ENCODE measurements at places on chromosomes 2 and 18.
A peak's percentile ranks its signal among the peaks of the same experiment; 100 is the strongest.

DNA sequence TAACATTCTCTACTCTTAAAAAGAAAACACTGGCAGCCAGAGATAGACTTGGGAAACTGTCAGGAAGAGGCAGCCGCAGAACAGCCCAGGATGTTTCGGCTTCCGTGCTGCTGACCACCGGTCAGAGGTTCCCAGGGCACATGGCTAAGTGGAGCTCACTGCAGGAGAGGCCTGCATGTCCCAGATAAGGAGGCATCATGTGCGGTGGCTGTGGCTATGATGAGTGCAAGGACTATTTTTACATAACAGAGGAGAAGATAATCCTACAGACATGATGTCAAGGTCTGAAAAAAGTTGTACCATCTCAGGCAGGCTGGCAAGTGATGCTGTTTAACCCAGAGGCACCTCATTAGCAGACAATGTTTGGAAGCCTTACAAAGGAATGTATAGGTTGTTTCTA lies 252.3 kb downstream of the CYRIA start:
- no peak for DNase-seq

GRCh38 chr2:82055846-82056245 lies 1751.3 kb upstream of the LRRTM1 start:
- DNase-seq: no peak

- no peak for DNase-seq
These were observed 49.1 kb downstream of the KDM3A start for GRCh38 chr2:86490245-86490644.

DNA sequence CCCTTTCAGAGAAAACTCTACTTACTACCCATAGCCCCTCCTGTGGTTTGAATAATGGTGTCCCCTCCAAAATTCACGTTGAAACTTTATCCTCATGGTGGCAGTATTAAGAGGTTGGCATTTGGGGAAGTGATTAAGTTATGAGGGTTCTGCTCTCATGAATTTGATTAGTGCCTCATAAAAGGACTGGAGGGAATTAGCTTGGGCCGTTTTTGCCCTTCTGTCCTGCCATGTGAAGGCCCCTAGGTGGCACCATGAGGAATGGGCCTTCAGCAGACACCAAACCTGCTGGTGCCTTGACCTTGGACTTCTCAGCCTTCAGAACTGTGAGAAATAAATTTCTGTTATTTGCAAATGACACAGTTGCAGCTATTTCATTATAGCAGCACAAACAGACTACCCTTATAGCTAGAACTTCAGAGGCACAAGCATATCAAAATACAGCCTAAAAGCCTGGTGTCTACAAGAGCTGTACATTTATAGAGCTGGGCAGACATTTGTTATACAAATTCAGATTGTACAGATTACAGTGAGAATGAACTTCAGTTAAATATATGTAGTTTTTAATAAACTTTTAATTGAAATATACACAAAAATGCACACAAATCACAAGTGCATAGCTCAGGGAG lies 2.6 kb upstream of the PTPN2 start:
- DNase-seq: peak; percentile 57

GRCh38 chr2:85727798-85728197 lies 26.0 kb upstream of the ATOH8 start:
- DNase-seq: no peak

DNA sequence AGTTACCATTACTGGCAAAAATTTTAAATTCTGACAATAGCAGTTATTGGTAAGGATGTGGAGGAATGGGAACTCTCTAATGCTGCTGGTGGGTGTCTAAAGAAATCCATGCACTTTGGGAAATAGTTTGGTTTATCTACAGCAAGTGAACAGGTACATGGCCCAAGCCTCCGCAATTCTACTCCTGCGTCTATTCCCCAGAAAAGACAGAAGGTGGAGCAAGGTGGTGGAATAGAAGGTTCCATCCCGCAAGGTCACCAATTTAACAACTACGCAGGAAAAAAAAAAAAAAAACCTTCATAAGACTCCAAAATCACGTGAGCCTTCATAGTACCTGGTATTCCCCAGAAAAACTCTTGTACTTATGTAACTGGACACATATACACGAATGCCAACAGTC lies 6.5 kb downstream of the CFAP65 start:
- DNase-seq: no peak

GRCh38 chr18:2510416-2510815 lies 60.9 kb downstream of the METTL4 start:
- DNase-seq: no peak

GRCh38 chr18:985212-985661 lies 80.6 kb downstream of the ADCYAP1 start:
- DNase-seq: no peak

- DNase-seq: no peak
These were observed 321.9 kb upstream of the GALNT5 start for GRCh38 chr2:156935616-156936015.

GRCh38 chr2:4404363-4404762 lies 701.0 kb downstream of the DCDC2C start:
- no peak for DNase-seq

Data from suppressor macrophage treated with lipopolysaccharide for 1 hour (primary cell).